ENCODE measurements at places on chromosomes 1 and 21. TPM values are rescaled to one million over a fixed set of nuclear protein-coding genes. Genes with fewer than 3 reads are reported as not detected.
A peak's percentile ranks its signal among the peaks of the same experiment; 100 is the strongest.

The ACKR1 gene
- 85.6 TPM for total RNA-seq

The CHRM3 gene
- total RNA-seq: 85.7 TPM

The S100A8 gene
- 155 TPM for total RNA-seq

The FABP3 gene
- 38.6 TPM for total RNA-seq

The FAM110D gene
- 8.5 TPM for total RNA-seq

The OR2T29 gene
- total RNA-seq: not detected

The LORICRIN gene
- total RNA-seq: not detected

The NEXN gene
- 272 TPM for total RNA-seq

The LAMC2 gene
- 15.9 TPM for total RNA-seq

DNA sequence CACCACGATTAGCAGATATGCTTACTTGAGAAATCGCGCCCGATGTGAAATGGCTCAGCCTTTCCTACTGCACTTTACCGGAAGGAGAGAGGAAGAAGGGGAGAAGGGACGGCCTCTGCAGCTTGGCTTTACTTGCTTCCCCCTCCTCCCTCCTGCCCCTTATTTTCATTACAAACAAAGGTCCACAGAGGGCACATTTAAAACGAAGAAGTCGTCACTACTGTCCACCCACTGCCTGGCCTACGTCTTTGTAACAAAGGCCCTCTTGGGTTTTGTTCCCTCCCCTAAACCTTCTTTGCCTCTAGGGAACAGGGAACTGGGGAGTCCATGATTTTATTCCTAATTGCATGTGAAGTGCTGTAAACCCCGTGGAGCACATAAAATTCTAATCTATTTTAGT, 308.5 kb downstream of the LMX1A start:
- DNase-seq: peak; percentile 72

GRCh38 chr1:89633248-89633799, 404 bp downstream of the LRRC8C start:
- no peak for DNase-seq

DNA sequence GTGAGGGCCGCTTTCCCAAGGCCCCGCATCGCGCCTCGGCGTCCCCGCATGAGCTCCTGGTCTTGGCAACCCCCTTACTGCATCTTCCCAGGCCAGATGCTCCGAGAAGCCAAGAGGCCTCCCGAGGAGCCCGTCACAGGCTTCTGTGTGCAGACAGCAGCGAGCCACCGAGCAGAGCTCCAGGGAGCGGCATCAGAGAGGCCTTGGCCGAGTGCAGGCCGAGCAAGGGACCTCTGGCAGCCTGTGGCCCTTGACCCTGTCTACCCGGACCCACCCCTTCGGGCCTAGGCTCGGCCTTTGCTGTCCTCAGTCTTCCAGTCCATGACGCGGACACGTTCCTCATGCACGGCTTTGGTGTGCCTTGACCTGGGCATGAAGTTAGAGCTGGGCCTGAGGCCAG, 63.5 kb downstream of the MORN1 start:
- no peak for DNase-seq

DNA sequence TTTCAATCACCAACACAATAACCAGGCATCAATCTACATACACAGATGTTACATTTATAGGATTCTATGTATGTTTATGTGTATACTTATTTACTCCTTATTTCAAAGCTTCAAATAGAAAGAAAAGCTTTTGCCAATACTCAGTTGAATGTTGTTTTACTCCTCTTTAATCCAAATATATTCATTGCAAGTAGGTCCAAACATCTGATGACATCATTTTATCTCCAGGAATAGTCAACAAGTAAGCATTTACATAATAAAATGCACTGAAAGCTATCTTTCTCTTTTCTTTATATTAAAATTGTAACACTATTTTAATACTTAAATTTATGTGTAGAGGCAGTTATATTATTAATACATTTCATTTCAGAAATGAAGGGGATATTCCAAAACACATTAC, 380.5 kb downstream of the SMYD3 start:
- no peak for DNase-seq

GRCh38 chr1:149977345-149977744, 33.2 kb downstream of the OTUD7B start:
- no peak for DNase-seq

- DNase-seq: no peak
These were observed 2.5 kb downstream of the WLS start for GRCh38 chr1:68229650-68230483.

DNA sequence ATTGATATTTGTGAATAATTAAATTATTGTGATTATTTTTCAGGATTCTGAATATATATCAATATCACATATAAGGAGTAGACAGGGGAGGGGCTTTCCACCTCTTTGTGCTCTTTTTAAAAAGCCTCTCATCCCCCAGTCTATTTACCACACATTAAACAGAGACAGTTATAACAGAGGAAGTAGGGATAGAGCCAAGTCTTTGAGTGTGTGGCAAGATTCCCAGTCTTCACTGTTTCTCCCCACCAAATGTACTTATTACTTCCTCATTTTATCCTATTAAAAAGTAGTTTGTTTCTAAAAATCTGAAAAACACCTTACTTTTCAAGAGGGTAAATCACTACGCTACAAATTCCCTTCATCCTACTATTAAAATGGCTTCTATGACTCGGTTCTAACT, 46.7 kb downstream of the EPS15 start:
- DNase-seq: no peak

GRCh38 chr21:42548687-42549406, 35.2 kb downstream of the SLC37A1 start:
- DNase-seq: no peak

DNA sequence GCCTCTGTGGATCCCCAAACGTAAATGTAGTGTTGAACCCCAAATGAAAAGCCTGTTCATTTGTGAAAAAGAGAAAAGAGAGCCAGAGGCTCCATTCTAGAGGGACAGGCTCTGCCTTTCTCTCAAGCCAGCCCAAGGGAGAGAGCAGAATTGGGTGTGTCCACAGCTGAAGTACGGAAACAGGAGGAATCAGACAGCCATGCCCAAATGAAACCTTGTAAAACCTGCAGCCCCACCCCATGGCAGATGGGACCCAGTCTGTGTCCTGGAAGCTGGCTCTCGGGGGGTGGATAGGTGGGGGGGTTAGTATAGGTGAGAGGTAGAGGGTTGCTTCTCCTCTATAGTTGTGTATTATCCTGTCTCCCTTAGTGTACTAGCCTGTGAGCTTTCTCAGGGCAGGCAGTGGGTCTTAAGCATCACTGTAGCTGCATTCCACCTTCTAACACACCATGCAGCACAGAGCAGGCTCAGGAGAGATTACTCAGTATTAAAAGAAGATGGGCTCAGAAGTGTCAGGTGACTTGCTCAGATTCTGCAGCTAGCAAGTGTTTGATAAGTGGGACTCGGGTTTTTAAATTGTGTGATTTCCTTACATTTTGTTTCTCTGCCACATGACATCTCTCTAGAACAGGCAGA, 67.4 kb upstream of the SIPA1L2 start:
- DNase-seq: no peak

DNA sequence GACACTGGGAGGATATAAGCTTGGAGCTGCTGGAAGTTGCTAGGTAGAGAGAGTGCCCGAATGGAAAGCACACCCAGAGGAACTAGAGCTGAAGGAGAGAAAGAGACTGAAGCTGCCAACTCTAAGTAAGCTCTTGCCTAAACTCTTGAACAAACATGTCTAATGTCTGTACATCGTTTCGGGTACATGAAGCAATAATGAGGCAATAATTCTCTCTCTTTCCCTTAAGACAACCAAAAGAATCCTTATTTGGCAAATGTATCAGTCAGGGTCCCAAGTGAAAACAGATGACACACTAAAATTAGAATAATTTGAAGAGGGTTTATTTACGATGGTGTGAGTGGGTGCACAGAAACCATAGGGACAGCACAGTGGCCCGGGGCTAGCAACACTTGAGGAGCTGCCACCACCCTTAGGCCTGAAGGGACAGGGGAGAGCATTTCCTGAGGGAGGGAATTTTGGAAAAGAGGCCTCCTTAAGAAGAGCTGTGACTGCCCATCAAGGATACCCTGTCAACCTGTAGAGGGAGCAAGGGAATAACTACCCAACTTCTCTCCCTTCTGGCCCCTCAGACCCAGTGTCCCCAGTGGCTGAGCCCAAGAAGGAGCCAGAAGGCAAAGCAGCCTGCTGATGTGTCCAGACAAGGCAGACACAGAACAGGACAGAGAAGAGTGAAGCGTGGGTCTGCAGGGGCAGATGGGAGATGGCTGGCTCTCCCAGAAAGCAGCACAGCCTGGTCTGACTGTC, 36.1 kb upstream of the KHDRBS1 start:
- DNase-seq: no peak

DNA sequence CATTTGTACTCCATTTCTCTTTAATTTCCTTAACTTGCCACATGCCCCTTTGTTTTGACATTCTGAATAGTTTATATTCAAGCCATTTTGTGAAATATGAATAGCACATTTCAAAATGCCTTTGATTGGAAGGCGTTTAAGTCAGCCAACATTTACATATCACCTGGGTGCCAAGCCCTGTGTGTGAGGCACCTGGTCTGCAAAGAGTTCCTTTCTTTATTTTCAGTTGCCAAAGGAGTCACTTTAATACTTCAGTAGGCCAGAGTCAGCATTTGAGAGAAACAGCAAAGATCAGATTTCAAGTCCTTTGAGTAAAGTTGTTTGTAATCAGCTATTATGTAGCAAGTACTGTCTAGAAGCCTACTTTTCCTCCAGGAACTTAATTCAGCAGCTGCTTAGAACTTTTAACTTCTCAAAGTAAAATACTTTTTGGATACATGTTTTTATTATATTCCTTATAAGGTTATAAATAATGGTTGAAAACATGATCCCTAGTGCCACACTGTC, 70.8 kb downstream of the DTL start:
- no peak for DNase-seq

- DNase-seq: peak; percentile 97
These were observed 339.2 kb upstream of the KAZN start for GRCh38 chr1:14259191-14259757.

- DNase-seq: no peak
These were observed 13.7 kb downstream of the LRRC8B start for GRCh38 chr1:89538361-89538760.

DNA sequence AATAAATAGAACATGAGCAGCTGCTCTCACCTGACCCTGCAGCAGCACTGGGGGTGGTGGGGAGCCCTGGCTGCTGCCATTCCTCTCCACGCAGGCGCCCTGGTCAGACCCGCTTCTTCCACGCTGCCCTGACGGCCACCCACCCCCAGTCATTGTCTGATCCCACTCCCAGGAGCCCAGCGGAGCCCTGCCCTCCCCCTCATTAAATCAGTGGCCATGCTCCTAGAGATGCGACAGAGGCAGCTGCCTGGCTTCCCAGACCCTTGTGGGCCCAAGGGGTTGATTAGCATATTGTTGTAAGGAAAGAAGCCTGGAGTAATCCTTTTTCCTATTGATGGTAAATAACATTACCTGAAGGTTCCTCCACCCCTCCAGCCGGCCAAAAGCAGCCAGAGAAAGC, 301.5 kb downstream of the RRAGC start:
- no peak for DNase-seq

- no peak for DNase-seq
These were observed 31.6 kb downstream of the ZMYND12 start for GRCh38 chr1:42424201-42424600.

DNA sequence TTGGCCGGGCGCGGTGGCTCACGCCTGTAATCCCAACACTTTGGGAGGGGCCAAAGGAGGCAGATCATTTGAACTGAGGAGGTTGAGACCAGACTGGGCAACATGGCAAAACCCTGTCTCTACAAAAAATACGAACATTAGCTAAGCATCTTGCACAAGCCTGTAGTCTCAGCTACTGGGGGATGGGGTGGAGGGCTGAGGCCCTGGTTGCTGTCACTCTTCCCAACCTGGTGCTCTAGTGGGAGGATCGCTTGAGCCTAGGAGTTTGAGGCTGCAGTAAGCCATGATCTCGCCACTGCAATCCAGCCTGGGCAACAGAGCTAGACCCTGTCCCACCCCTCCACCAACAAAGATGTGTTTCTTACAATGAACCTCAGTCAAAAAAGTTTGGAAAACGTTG, 2.8 kb downstream of the PHGDH start:
- DNase-seq: peak; percentile 78
